ENCODE measurements at places on chromosomes 3 and 15. TPM values are rescaled to one million over a fixed set of nuclear protein-coding genes. Genes with fewer than 3 reads are reported as not detected.
A peak's percentile ranks its signal among the peaks of the same experiment; 100 is the strongest.

Gene MNS1
- total RNA-seq: not detected

GRCh38 chr3:16295298-16295890 is 30.4 kb downstream of the OXNAD1 start:
- H3K27ac ChIP-seq: peak overlapping the region; percentile 49
- peaks cover 78% of the 10 kb centered on the region for H3K4me1 ChIP-seq
- H3K27me3 ChIP-seq: no peaks in the 10 kb centered on the region
- peak overlapping the region; percentile 17 for H3K4me3 ChIP-seq

Gene PLXNB1
- total RNA-seq: 5.9 TPM

DNA sequence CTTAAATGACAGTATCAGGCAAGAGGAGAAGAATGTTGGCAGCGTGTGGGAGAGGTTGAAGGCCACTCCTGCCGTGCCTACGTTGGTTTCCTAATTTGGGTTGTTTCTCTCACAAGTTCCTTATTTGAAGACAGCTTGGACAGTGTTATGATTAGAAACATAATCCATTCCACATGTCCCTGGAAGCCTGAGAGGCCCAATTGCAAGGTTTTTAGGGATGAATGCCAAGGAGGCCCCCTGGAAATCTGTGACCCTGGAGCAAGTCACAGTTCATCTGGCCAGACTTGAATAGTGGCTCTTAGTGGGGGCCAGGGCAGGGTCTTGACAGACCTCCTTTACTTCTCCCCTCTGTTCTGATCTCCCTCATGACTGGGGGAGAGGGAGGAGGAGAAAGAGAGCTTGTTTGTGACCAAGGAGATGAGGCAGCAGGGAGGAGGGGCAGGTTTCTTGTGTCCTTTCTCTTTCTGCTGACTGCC is 584.4 kb upstream of the TBL1XR1 start:
- H3K27ac ChIP-seq: no peak overlapping the region
- no peak for DNase-seq
- H3K4me1 ChIP-seq: peaks cover 8% of the 10 kb centered on the region
- H3K27me3 ChIP-seq: no peaks in the 10 kb centered on the region

- no peaks in the 10 kb centered on the region for H3K4me1 ChIP-seq
- no peak for DNase-seq
- no peak overlapping the region for H3K4me3 ChIP-seq
- H3K27ac ChIP-seq: no peak overlapping the region
- no peaks in the 10 kb centered on the region for H3K36me3 ChIP-seq
Measured at GRCh38 chr15:62453981-62454380, 288.9 kb upstream of the C2CD4B start.

DNA sequence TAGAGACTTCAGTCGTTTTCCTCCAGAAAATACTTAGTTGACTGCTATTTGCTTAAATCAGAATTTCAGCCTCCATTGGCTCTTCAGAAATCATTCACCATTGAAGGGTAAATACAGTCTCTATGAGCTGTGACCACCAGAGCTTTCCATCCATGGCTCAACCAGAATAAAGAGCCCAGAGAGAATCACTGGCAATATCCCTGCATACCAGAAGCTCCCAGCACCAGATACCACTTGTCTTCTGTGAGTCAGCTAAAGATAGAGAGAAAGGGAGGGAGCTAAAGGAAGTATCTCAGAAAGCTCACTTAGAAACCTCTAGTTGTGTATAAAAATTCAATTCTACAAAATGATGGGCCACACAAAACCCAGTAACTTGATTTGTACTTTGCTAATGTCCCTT is 115.2 kb upstream of the TMCO5A start:
- H3K36me3 ChIP-seq: no peaks in the 10 kb centered on the region
- no peaks in the 10 kb centered on the region for H3K4me1 ChIP-seq
- H3K27ac ChIP-seq: no peak overlapping the region
- H3K4me3 ChIP-seq: no peak overlapping the region
- H3K27me3 ChIP-seq: no peaks in the 10 kb centered on the region
- DNase-seq: no peak

Gene CCDC54
- not detected for total RNA-seq

Gene ITIH1
- total RNA-seq: not detected

GRCh38 chr3:132822266-132822665 is 100.1 kb upstream of the NPHP3 start:
- H3K36me3 ChIP-seq: no peaks in the 10 kb centered on the region
- H3K27ac ChIP-seq: no peak overlapping the region
- DNase-seq: no peak
- no peaks in the 10 kb centered on the region for H3K4me1 ChIP-seq
- no peaks in the 10 kb centered on the region for H3K27me3 ChIP-seq

- H3K36me3 ChIP-seq: no peaks in the 10 kb centered on the region
- H3K4me3 ChIP-seq: no peak overlapping the region
- H3K27ac ChIP-seq: no peak overlapping the region
- H3K4me1 ChIP-seq: peaks cover 2% of the 10 kb centered on the region
Measured at GRCh38 chr3:105891101-105891500, 22.3 kb upstream of the CBLB start.

Gene NR1I2
- 0.21 TPM for total RNA-seq

Gene SLC28A1
- total RNA-seq: not detected

Gene CSTA
- total RNA-seq: not detected

GRCh38 chr15:37081983-37082382 is 18.4 kb downstream of the MEIS2 start:
- no peaks in the 10 kb centered on the region for H3K4me1 ChIP-seq
- H3K4me3 ChIP-seq: no peak overlapping the region
- no peak for DNase-seq
- no peak overlapping the region for H3K27ac ChIP-seq
- no peaks in the 10 kb centered on the region for H3K27me3 ChIP-seq

DNA sequence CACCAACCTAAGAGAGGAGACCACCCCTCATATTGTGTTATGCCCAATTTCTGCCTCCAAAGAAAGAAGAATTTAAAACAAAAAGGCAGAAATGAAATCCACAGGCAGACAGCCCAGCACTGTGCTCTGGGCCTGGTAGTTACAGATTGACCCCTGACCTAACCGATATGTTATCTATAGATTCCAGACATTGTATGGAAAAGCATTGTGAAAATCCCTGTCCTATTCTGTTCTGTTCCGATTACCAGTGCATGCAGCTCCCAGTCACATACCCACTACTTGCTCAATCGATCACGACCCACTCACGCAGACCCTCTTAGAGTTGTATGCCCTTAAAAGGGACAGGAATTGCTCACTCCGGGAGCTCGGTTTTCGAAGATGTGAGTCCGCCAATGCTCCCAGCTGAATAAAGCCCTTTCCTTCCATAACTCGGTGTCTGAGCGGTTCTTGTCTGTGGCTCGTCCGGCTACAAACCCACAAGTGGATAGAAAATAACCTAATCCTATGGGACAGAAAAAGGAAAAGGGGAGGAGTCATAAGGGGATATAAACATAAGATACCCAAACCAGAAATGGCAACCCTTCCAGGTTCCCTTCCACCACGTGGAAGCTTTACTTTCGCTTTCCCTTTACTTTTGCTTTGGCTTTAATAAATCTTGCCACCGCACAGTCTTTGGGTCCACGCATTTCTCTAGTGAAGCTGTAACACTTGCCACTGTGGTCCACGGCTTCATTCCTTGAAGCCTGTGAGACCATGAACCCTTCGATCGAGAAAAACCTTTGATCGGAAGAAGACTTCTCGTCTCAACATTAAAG is 1.7 kb upstream of the CFAP91 start:
- DNase-seq: no peak
- H3K4me3 ChIP-seq: no peak overlapping the region
- H3K4me1 ChIP-seq: no peaks in the 10 kb centered on the region

GRCh38 chr15:101434032-101434920 is 55.2 kb downstream of the PCSK6 start:
- no peaks in the 10 kb centered on the region for H3K36me3 ChIP-seq
- H3K27ac ChIP-seq: no peak overlapping the region
- H3K4me3 ChIP-seq: no peak overlapping the region
- H3K27me3 ChIP-seq: no peaks in the 10 kb centered on the region

Gene RBP2
- not detected for total RNA-seq

DNA sequence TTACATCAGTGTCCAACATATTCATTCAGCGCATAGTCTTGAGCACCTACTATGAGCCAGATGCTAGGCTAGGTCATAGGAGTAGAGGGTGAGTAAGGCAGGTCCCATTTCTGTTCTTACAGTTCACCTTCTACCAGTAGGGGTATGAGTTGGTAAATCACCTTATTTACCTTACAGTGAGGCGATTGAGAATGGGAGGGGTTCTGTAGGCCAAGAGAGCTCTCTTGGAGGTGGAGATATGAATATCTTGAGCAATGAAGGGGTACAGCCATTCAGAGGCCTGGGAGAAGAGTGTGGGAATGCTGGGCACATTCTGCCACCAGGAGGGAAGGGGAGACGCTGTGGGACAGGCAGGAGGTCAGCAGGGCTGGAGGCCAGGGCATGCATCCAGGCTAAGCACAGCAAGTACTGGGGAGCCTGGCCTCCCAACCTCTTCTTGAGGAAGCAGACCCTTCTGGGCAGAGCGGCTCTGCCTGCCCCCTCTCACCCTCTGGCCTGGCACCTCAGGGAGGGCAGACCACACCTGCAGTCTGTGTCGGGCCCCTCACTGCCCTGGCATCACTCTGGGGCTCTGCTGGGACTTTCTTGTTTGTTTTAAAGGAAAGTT is 123.4 kb downstream of the EEFSEC start:
- peaks cover 3% of the 10 kb centered on the region for H3K4me1 ChIP-seq
- H3K4me3 ChIP-seq: no peak overlapping the region
- H3K36me3 ChIP-seq: peaks cover 11% of the 10 kb centered on the region
- H3K27me3 ChIP-seq: no peaks in the 10 kb centered on the region
- no peak overlapping the region for H3K27ac ChIP-seq
- no peak for DNase-seq

- no peaks in the 10 kb centered on the region for H3K36me3 ChIP-seq
- H3K4me1 ChIP-seq: no peaks in the 10 kb centered on the region
- no peak overlapping the region for H3K27ac ChIP-seq
Measured at GRCh38 chr3:156617781-156618180, 56.6 kb upstream of the TIPARP start.

GRCh38 chr3:168517249-168518071 is 421.7 kb upstream of the GOLIM4 start:
- H3K27me3 ChIP-seq: no peaks in the 10 kb centered on the region
- H3K4me3 ChIP-seq: no peak overlapping the region
- DNase-seq: no peak
- H3K36me3 ChIP-seq: no peaks in the 10 kb centered on the region

DNA sequence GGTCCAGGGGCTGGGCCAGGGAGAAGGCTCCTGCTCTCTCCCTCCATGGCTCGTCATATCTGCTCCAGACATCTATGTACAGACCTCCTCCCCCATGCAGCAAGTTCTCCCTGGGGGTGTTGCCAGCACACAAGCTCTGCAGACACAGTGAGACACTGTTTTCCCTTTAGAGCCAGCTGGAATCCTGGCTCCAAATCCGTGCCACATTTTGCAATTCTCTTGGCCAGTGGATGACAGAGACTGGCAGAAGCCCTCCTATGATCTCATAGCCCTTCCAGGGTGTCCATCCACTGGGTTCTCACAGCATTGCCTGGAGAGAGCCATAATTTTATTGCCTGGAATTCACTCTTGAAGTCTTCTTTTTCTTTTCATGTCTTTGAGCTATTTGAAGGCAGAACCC is 203.9 kb downstream of the TLE3 start:
- no peak overlapping the region for H3K4me3 ChIP-seq
- H3K27me3 ChIP-seq: no peaks in the 10 kb centered on the region
- no peaks in the 10 kb centered on the region for H3K4me1 ChIP-seq
- H3K27ac ChIP-seq: no peak overlapping the region
- DNase-seq: no peak
- H3K36me3 ChIP-seq: no peaks in the 10 kb centered on the region

DNA sequence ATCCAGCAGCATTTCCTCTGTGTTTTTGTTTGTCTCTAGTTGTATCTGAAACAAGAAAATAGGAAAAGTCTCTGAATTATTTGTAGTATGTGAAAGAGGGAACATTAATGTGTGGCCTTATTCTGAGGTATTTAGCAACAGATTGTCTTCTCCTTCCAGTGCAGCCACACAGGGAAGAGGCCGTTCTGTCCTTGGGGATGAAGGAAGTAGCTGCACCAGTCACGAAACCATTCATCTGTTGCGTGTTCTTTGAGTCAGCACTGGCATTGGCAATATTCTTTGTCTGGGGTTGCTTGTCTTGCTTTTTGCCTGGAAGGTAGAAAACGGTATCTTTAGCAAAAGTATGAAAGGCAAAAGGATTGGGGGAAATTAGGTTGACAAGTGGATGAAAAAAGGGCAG is 91.6 kb downstream of the CDIN1 start:
- DNase-seq: no peak
- no peaks in the 10 kb centered on the region for H3K27me3 ChIP-seq
- no peak overlapping the region for H3K27ac ChIP-seq
- H3K36me3 ChIP-seq: no peaks in the 10 kb centered on the region
- no peaks in the 10 kb centered on the region for H3K4me1 ChIP-seq

Gene TP63
- 0.51 TPM for total RNA-seq

DNA sequence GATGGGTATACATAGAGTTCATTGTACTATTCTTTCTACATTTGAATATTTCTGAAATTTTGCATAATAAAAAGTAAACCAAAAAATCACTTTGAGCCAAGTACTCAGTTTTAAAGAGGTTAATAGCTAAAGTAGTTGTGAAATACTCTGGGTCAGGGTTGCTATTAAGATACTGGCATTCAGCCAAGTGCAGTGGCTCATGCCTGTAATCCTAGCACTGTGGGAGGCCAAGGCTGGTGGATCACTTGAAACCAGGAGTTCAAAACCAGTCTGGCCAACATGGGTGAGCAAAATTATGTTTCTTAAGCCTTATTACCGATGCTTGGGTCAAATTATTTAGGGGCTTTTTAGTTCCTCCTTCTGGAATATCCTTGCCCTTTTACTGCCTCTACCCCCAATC is 122.0 kb upstream of the MELTF start:
- H3K4me1 ChIP-seq: no peaks in the 10 kb centered on the region
- H3K27ac ChIP-seq: no peak overlapping the region
- no peaks in the 10 kb centered on the region for H3K36me3 ChIP-seq
- DNase-seq: no peak

DNA sequence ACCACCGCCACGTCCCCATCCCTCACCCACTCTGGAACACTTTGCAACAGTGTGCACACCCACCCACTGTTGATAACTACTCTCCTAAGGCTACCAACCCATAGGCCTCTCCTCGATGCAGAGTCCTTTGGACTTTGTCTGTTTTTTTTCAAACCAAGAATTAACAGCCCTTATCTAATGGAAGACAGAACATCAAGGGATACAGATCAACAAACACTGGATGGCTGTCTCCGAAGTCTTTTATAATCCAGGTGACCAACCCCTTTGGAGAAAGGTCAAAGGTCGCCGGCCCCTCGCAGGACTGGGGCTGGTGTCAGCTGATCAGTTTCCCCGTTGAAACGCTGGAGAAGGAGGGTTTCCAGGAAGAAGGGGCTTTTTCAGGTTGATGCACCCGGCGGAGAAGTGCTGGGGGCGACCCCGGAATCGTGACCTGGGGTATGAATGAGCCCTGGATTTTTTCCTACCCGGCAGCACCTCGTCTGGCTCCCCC is 532 bp downstream of the B4GALT4 start:
- peak overlapping the region; percentile 74 for H3K27ac ChIP-seq
- H3K4me1 ChIP-seq: peaks cover 29% of the 10 kb centered on the region
- H3K4me3 ChIP-seq: peak overlapping the region; percentile 67
- H3K27me3 ChIP-seq: no peaks in the 10 kb centered on the region
- H3K36me3 ChIP-seq: peaks cover 8% of the 10 kb centered on the region

Gene MUC13
- 6.7 TPM for total RNA-seq

Gene ZNF660
- 0.79 TPM for total RNA-seq

Gene DISP2
- total RNA-seq: 0.18 TPM

Measured in T-cell (primary cell).